Activated CD4-positive, alpha-beta memory T cell treated with anti-CD3 and anti-CD28 coated beads for 36 hours (primary cell): ENCODE measurements at places on chromosomes 12 and 14. TPM values are rescaled to one million over a fixed set of nuclear protein-coding genes. Genes with fewer than 3 reads are reported as not detected.

- H3K4me1 ChIP-seq: peaks cover 8% of the 10 kb centered on the region
- H3K4me3 ChIP-seq: no peak overlapping the region
- peaks cover 2% of the 10 kb centered on the region for H3K27me3 ChIP-seq
- no peak for DNase-seq
- H3K36me3 ChIP-seq: no peaks in the 10 kb centered on the region
- no peak overlapping the region for H3K27ac ChIP-seq
Observed at GRCh38 chr12:108313606-108314351, 25.3 kb downstream of the CMKLR1 start.

GRCh38 chr14:99133636-99134515 is 138.1 kb downstream of the BCL11B start:
- H3K4me3 ChIP-seq: no peak overlapping the region
- DNase-seq: no peak
- no peaks in the 10 kb centered on the region for H3K27me3 ChIP-seq

GRCh38 chr12:125685915-125686314 is 620.7 kb downstream of the AACS start:
- no peak overlapping the region for H3K4me3 ChIP-seq
- H3K27me3 ChIP-seq: peaks cover 1% of the 10 kb centered on the region
- H3K27ac ChIP-seq: no peak overlapping the region

DNA sequence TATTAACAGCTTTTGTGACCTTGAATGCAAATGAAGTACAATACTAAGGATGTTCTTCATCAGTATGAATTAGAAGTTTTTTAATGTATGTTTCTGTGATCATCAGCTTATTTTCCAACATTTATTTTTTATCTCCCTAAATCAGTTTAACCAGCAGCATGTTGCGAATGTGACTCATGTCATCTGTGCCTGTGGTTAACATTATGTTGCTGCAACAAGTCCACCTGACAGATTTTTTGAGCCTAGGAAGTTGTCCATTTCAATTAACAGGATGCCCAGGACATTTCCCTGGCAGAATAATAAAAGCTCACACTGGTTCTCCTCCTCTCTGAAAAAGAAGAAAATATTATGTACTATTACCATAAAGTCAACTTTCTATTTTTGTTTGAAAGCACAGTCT is 155.5 kb downstream of the SYT1 start:
- no peaks in the 10 kb centered on the region for H3K27me3 ChIP-seq
- H3K4me3 ChIP-seq: no peak overlapping the region
- no peak for DNase-seq
- H3K27ac ChIP-seq: no peak overlapping the region
- H3K4me1 ChIP-seq: no peaks in the 10 kb centered on the region
- no peaks in the 10 kb centered on the region for H3K36me3 ChIP-seq

- H3K4me3 ChIP-seq: no peak overlapping the region
- H3K36me3 ChIP-seq: no peaks in the 10 kb centered on the region
- H3K27me3 ChIP-seq: no peaks in the 10 kb centered on the region
- no peak overlapping the region for H3K27ac ChIP-seq
- no peaks in the 10 kb centered on the region for H3K4me1 ChIP-seq
Observed at GRCh38 chr12:123059500-123059899, 79.0 kb downstream of the ARL6IP4 start.

DNA sequence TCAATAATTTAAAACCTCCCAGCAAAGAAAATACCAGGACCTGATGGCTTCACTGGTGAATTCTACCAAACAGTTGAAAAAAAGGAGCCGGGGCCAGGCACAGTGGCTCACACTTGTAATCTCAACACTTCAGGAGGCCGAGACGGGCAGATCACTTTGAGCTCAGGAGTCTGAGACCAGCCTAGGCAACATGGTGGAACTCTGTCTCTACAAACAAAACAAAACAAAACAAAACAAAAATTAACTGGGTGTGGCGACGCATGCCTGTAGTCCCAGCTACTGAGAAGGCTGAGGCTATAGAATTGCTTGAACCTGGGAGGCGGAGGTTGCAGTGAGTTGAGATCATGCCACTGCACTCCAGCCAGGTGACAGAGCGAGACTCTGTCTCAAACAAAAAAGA is 13.7 kb upstream of the TROAP start:
- H3K4me3 ChIP-seq: no peak overlapping the region
- no peak for DNase-seq
- H3K27ac ChIP-seq: no peak overlapping the region
- no peaks in the 10 kb centered on the region for H3K36me3 ChIP-seq
- H3K27me3 ChIP-seq: peaks cover 22% of the 10 kb centered on the region

- no peak for DNase-seq
- H3K4me1 ChIP-seq: no peaks in the 10 kb centered on the region
- H3K27me3 ChIP-seq: peaks cover 4% of the 10 kb centered on the region
- no peak overlapping the region for H3K4me3 ChIP-seq
- H3K27ac ChIP-seq: no peak overlapping the region
- H3K36me3 ChIP-seq: no peaks in the 10 kb centered on the region
Observed at GRCh38 chr14:79037593-79037992, 867.4 kb downstream of the NRXN3 start.

DNA sequence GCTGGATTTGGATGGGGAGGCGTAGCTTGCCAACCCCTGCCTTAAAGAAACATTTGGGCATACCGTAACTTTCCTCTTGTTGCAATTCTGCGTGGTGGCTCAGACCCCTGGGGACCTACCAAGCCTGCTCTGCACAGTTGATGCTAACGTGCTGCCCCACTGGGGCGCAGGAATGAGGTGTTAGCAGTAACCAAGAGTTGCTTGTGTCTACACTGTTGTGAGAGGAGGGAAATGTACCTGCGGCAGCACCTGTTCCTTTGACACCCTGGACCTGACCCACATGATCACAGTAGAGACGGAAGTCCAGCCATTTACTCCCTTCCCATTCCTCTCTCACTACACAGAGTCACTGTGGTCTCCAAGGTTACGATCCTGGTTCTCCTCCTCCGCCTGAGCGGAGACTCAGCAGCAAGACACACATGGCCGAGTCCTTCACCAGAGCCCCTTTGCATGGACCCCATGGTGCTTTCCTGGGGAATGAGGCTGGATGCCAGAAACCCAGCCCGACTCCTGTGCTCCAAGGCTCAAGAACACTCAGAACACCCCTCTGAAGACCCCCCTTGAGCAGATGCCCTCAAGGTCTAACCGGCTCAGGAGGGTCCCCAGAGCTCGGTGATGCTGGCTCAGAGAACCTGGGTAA is 84.8 kb downstream of the FBXL14 start:
- H3K4me1 ChIP-seq: peaks cover 4% of the 10 kb centered on the region
- H3K36me3 ChIP-seq: no peaks in the 10 kb centered on the region
- DNase-seq: no peak
- H3K27ac ChIP-seq: no peak overlapping the region

- no peaks in the 10 kb centered on the region for H3K4me1 ChIP-seq
- DNase-seq: no peak
- H3K36me3 ChIP-seq: no peaks in the 10 kb centered on the region
- H3K27me3 ChIP-seq: no peaks in the 10 kb centered on the region
- no peak overlapping the region for H3K4me3 ChIP-seq
Observed at GRCh38 chr14:87081004-87081403, 912.0 kb downstream of the GALC start.

GRCh38 chr14:105398726-105399465 is 558 bp downstream of the TEX22 start:
- H3K4me3 ChIP-seq: peak overlapping the region; percentile 89
- H3K27ac ChIP-seq: peak overlapping the region; percentile 81
- H3K4me1 ChIP-seq: peaks cover 14% of the 10 kb centered on the region
- H3K27me3 ChIP-seq: no peaks in the 10 kb centered on the region
- DNase-seq: no peak

- no peak for DNase-seq
- no peak overlapping the region for H3K27ac ChIP-seq
- H3K27me3 ChIP-seq: no peaks in the 10 kb centered on the region
Observed at GRCh38 chr14:22419620-22420019, 169.4 kb downstream of the DAD1 start.

DNA sequence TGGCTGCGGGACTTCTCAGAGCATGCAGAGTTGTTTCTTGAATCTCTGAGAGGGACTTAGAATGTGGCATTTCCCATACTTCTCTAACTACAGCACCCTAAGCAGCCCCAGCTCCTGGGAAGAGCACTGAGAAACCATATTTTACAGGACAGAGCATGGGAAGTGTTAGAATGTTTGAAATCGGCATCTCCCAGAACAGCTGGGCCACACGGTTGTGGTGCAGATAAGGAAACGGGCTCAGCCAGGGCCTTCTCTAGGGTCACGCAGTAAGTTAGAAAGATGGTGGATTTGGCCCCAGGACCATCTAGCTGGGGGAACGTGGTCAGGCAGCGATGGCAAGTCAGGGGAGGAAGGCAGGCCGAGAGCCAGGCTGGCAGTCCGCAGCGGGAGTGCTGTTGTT is 10.5 kb upstream of the HHIPL1 start:
- DNase-seq: no peak
- no peaks in the 10 kb centered on the region for H3K36me3 ChIP-seq
- peaks cover 3% of the 10 kb centered on the region for H3K27me3 ChIP-seq
- H3K4me3 ChIP-seq: no peak overlapping the region
- no peaks in the 10 kb centered on the region for H3K4me1 ChIP-seq

DNA sequence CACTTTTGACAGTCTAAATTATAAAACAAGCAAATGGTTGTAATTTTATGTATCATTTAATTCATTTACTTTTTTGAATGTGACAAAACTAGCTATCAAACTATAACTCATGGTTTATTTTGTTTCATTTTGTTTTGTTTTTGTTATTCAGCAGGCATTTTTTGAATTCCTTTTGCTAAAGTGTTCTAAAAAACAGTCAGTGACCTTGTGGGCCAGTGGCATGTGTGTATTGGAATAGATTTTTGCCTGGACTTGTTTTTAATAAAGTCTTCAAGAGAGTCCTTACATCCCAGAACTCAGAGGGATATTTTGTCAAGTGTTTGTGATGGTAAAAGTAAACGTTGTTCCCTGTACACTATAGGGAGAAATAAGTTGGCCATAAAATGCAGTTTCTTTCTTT is 369.7 kb upstream of the SYT1 start:
- no peak for DNase-seq
- no peaks in the 10 kb centered on the region for H3K4me1 ChIP-seq
- H3K27ac ChIP-seq: no peak overlapping the region
- no peaks in the 10 kb centered on the region for H3K27me3 ChIP-seq
- H3K4me3 ChIP-seq: no peak overlapping the region

- no peak overlapping the region for H3K27ac ChIP-seq
- H3K27me3 ChIP-seq: no peaks in the 10 kb centered on the region
- no peaks in the 10 kb centered on the region for H3K36me3 ChIP-seq
- no peaks in the 10 kb centered on the region for H3K4me1 ChIP-seq
Observed at GRCh38 chr14:42198010-42198409, 591.3 kb downstream of the LRFN5 start.

DNA sequence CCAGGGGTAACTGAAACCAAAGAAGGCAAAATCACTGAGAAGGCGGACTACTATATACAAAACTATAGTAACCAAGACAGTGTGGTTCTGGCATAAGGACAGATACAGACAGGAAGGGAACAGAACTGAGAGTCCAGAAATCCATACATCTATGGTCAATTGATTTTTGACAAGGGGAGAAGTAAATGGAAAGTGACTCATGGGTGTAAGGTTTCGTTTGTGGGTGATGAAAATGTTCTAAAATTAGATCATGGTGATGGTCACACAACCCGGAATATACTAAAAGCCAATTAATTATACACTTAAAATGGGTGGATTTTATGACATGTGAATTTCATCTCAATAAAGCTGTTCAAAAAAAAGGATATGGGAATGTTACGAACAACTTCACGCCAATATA is 18.7 kb downstream of the ANGEL1 start:
- H3K27me3 ChIP-seq: no peaks in the 10 kb centered on the region
- no peaks in the 10 kb centered on the region for H3K4me1 ChIP-seq
- DNase-seq: no peak
- no peak overlapping the region for H3K27ac ChIP-seq
- H3K36me3 ChIP-seq: peaks cover 20% of the 10 kb centered on the region

GRCh38 chr14:39956372-39956771 is 524.1 kb upstream of the FBXO33 start:
- no peaks in the 10 kb centered on the region for H3K27me3 ChIP-seq
- H3K4me3 ChIP-seq: no peak overlapping the region
- H3K27ac ChIP-seq: no peak overlapping the region
- no peaks in the 10 kb centered on the region for H3K36me3 ChIP-seq
- no peak for DNase-seq

- no peaks in the 10 kb centered on the region for H3K36me3 ChIP-seq
- peak overlapping the region; percentile 92 for H3K4me3 ChIP-seq
- DNase-seq: peak; percentile 25
- peaks cover 19% of the 10 kb centered on the region for H3K4me1 ChIP-seq
- H3K27ac ChIP-seq: no peak overlapping the region
- H3K27me3 ChIP-seq: peaks cover 24% of the 10 kb centered on the region
Observed at GRCh38 chr12:48183876-48184548, 568 bp downstream of the CCDC184 start.

- peaks cover 23% of the 10 kb centered on the region for H3K4me1 ChIP-seq
- no peaks in the 10 kb centered on the region for H3K36me3 ChIP-seq
- no peak for DNase-seq
- no peak overlapping the region for H3K27ac ChIP-seq
Observed at GRCh38 chr12:27498761-27499160, 25.2 kb upstream of the PPFIBP1 start.

- H3K27ac ChIP-seq: no peak overlapping the region
- H3K36me3 ChIP-seq: no peaks in the 10 kb centered on the region
- no peak for DNase-seq
- H3K4me3 ChIP-seq: no peak overlapping the region
- peaks cover 4% of the 10 kb centered on the region for H3K27me3 ChIP-seq
Observed at GRCh38 chr12:82627799-82628198, 58.9 kb upstream of the TMTC2 start.

DNA sequence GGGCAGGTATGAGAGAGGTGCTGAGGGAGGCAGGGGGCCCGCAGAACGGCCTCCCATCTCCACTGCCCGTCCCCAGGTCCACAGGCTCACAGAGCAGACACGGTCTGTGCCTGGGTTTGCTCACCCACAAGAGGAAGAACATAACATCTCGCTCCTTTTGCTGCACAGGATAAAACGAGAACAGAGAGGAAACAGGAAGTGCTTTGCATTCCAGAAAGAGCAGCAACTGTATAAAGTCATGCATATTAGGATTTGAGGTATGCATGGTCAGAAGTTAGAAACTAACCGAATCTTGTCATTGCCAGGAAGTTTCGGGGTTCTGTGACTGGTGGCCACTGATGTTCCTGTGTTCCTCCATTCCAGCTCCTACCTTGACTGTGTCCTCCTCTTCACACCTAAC is 25.0 kb downstream of the NTF3 start:
- no peak overlapping the region for H3K4me3 ChIP-seq
- peaks cover 1% of the 10 kb centered on the region for H3K27me3 ChIP-seq
- H3K4me1 ChIP-seq: no peaks in the 10 kb centered on the region
- no peak overlapping the region for H3K27ac ChIP-seq

- no peak overlapping the region for H3K27ac ChIP-seq
- peaks cover 14% of the 10 kb centered on the region for H3K27me3 ChIP-seq
- H3K4me3 ChIP-seq: no peak overlapping the region
Observed at GRCh38 chr12:130338794-130339601, 1.3 kb downstream of the PIWIL1 start.

The NGB gene
- total RNA-seq: not detected

The RERGL gene
- not detected for total RNA-seq

The CEBPE gene
- 0.19 TPM for total RNA-seq

The ASCL1 gene
- total RNA-seq: not detected

The CELA1 gene
- total RNA-seq: 0.24 TPM

The DPY19L2 gene
- 0.34 TPM for total RNA-seq

The INSM2 gene
- total RNA-seq: not detected

The RTN1 gene
- total RNA-seq: not detected
